ENCODE measurements at places on chromosomes 13 and 19.

DNA sequence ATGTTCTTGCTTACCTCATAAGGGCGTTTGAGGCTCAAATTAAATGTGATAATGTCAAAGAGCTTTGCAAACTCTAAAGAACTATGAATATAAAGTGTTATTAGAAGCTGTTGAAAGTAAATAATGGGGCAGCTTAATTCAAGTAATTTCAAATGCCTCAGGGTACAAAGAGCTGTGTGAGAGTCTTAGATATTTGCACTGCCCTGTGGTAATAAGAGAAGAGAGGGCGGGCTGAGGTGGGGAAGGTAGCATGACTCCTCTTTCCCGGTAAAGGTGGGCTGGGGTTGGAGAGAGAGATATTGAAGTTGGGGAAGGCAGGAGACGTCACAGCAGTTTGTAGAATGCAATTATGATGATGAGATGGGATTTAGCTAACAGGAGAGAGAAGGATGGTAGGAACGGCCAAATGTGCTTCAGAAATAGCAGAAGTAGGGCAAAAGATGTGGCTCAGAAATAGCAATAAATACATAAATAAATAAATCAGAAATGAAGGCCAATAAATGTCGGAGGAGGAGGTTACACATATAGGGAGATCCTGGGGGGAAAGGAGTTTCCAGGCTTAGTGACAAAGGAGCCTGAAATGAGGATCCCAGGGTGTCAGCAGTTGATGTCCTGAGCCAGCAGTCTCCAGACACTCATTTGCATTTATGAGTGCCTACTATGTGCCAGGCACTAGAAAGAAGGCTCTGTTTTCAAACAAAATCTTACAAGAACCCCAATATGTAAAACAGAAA, 35.7 kb upstream of the RCBTB2 start:
- DNase-seq, result no peak

DNA sequence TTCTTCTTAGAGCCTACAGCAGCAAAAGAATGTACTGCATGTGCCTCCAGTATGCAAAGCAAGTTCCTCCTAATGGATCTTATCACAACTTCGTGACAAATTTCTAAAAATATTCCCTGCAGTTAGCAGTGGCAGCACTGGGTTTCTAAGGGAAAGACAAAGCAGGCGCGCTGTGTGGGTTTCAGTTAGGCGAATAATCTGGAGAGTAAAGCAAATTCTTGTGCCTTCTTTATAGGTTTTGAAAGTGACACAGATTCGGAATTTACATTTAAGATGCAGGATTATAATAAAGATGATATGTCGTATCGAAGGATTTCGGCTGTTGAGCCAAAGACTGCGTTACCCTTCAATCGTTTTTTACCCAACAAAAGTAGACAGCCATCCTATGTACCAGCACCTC, 167.9 kb downstream of the LMO7 start:
- DNase-seq, result no peak

GRCh38 chr13:74674720-74675119, 540.5 kb upstream of the KLF12 start:
- no peak for DNase-seq

DNA sequence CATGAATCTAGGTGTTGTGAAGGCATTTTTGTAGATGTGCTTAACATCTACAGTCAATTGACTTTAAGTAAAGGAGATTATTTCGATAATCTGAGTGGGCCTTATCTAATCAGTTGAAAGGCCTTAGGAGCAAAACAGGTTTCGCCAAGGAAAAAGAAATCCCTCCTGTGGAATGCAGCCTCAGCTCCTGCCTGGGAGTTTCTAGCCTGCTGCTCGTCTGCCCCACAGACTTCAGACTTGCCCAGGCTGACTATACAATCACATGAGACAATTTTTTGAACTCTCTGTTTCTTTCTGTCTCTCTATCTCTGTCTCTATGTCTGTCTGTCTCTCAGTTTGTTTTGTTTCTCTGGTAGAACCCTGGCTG, 312.5 kb downstream of the OLFM4 start:
- no peak for DNase-seq

DNA sequence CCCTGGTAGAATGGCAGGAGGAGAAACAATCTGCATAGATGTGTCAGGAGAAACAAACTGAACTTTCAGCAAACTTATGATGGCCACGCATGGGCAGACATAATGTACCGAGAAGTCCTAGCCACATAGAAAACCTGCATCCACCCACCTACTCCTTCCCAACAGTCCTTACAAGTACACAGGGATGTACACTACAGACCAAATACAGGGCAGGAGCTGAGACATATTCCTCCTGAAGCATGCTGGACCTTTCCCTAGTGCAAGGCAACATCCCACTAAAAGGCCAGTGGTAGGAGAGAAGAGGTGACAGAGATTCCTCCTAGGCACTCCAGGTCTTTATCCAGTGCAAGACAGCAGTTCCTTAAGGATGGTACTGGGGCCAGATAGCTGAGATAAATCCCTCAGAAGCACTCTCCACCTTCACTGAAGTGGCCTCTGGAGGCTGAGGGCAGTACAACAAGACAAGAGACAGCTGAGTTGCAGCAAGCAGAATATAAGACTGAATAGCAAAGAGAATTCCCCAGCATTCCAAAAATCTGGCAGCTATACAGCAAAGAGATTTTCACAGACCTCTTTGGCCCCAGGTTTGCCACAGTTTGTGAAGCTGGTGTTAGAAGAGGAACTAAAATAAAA, 18.3 kb downstream of the VWA8 start:
- no peak for DNase-seq

DNA sequence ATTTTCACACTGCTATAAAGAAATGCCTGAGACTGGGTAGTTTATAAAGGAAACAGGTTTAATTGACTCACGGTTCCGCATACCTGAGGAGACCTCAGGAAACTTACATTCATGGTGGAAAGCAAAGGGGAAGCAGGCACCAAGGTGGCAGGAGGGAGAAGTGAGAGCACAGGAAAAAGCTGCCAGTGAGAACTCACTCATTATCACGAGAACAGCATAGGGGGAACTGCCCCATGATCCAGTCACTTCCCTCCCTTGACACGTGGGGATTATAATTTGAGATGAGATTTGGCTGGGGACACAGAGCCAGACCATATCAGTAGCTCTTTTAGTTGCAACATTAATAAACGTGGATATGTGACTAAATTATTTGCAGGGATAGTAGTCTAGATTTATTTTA, 4.3 kb upstream of the KCTD4 start:
- DNase-seq, result no peak

- DNase-seq, result no peak
Measured at GRCh38 chr13:28320884-28321574, 173.9 kb downstream of the FLT1 start.

GRCh38 chr13:98595134-98595533, 18.2 kb upstream of the STK24 start:
- no peak for DNase-seq
